Activated gamma-delta T cell (primary cell): ENCODE measurements at places on chromosomes 4 and X.

GRCh38 chrX:54818221-54818620, 10.7 kb downstream of the MAGED2 start:
- DNase-seq: no peak

DNA sequence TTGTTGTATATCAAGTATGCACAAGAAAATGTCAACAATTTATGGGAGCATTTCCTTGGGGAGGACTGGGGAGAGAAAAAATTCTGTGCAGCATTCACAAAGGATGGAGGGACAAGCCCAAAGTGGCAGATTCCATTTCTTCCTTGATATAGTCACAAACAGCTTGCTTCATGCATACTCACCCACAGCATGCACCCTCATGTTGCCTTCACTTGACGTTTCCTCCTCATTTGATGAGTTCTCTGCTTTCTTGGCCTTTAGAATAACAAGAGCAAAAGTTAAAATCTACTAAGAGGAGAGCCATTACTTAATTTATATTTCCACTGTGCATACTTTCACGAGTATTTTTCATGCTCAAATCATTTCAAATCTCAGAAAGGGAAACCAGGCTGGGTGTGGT, 37.7 kb downstream of the SPARCL1 start:
- no peak for DNase-seq

DNA sequence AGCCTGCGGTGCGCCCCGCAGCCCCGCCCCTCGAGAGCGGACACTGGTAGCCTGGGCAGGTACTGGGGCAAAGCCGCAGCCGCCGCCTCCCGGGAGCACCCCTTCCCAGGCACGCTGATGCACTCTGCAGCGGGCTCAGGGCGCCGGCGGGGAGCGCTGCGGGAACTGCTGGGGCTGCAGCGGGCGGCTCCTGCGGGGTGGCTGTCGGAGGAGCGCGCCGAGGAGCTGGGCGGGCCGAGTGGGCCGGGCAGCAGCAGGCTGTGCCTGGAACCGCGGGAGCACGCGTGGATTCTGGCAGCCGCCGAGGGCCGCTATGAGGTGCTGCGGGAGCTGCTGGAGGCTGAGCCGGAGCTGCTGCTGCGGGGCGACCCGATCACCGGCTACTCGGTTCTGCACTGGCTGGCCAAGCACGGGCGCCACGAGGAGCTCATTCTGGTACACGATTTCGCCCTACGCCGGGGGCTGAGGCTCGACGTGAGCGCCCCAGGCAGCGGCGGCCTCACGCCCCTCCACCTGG, 401 bp downstream of the SOWAHD start:
- DNase-seq: peak; percentile 30

DNA sequence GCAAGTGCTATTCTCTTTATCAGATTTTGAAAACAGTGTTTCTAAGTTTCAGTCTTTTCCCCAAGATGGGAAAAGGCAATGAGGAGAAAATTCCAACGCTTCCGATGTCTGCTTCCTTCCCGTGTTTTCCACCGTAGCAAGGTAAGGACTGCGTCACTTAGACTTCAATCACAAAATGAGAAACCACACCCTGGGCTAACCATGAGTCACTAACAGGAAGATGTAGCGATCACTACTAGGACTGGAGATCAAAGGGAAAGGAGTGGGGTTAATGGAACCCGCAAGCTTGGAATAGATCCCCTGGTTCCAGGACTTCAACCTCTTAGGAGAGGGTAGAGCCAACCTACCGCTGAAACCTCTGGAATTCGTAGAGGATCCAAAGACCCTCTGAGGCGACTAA, 250.7 kb upstream of the ZFP42 start:
- DNase-seq: no peak

DNA sequence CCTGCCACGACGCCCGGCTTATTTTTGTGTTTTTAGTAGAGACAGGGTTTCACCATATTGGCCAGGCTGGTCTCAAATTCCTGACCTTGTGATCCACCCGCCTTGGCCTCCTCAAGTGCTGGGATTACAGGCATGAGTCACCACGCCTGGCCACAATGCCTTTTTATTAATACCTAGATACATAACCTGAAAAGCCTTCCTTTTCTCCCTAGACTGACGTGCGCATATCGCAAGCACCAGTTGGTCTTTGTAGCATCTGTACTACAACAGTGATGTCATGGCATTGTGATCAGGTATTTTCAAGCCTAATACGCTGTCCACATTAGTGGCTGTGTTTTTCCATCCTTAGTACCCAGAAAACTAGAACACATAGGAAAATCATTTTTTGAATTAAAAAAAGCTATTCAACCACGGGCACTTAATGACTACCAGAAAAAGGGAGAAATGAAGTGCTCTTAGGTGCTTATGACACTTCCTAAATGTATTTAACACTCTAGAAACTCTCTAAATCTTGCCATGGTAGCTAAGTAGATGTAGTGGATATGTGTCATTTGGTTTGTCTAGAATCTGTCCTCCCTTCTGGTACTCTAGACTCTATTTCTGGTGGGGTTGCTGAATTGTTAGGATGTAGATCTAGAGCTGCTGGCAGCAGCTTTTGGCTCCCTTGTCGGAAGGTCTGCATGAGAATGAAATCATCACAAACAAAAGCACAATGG, 707.8 kb downstream of the STIM2 start:
- DNase-seq: no peak

GRCh38 chr4:159293811-159294515, 191.1 kb downstream of the RAPGEF2 start:
- DNase-seq: no peak

DNA sequence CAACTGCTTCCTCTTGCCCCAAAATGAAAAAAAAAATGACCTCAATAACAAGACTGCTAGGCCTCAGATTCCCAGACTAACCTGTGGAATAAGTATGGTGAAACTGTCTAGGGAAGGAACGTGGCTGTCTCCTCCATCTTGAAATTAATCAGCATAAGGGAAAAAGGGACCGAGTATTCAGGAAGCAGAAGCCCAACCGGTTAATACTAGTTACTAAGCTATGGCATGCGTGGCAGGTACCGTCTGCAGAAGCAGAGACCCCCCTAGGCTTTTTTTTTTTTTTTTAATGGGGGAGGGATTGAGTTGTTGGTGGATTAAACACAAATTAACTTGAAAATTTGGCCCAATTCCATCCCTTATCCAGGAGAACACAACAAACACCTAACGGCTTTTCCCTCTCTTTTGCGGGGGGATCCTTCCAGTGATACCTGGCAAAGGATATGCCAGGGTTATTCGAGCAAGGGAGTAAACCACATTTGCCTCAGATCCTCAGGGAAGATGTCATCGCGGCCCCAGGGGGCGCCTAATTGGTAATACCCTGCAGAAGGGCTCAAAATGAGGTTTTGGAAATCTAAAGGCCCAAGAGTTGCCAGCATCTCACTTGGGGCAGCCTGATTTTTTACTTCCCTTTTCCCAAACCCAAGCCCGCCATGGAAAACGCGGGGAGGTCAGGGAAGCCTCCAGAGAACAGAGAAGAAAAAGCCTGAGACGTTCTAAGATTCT, 893 bp downstream of the RLIM start:
- no peak for DNase-seq

- no peak for DNase-seq
Measured at GRCh38 chr4:21991562-21991961, 43.0 kb upstream of the KCNIP4 start.

DNA sequence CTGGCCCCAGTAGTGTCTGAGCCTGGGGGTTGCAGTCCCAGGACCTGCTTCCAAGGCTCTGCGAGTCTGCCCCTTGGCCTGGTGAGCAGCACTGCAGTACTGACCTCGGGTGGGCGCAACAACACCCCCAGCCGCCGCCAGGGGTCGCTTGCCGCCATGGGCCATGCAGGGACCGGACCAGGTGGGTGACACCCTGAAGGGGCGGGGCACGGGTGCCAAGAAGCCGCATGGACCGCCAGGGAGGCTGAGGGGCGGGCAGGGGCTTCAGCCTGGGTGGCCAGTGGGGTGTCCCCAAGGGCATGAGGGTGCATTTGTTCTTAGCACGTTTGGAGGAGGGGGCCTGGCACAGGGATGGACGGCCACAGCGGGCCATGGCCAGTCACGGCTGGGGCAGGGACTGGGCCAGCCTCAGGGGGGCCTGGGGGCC, 25.0 kb downstream of the TACC3 start:
- peak; percentile 46 for DNase-seq

GRCh38 chrX:150766351-150767044, 73.3 kb downstream of the MTMR1 start:
- no peak for DNase-seq
